ENCODE measurements at places on chromosomes 1 and 21. TPM values are rescaled to one million over a fixed set of nuclear protein-coding genes. Genes with fewer than 3 reads are reported as not detected.
A peak's percentile ranks its signal among the peaks of the same experiment; 100 is the strongest.

The TAS1R2 gene
- total RNA-seq = not detected

The ZSWIM5 gene
- 1.6 TPM for total RNA-seq

The S100A2 gene
- total RNA-seq = 4.0 TPM

The BEND5 gene
- total RNA-seq = not detected

The LAMC1 gene
- 216 TPM for total RNA-seq

The TBX19 gene
- total RNA-seq = 2.3 TPM

The NCF2 gene
- total RNA-seq = not detected

The EEIG2 gene
- total RNA-seq = 7.2 TPM

DNA sequence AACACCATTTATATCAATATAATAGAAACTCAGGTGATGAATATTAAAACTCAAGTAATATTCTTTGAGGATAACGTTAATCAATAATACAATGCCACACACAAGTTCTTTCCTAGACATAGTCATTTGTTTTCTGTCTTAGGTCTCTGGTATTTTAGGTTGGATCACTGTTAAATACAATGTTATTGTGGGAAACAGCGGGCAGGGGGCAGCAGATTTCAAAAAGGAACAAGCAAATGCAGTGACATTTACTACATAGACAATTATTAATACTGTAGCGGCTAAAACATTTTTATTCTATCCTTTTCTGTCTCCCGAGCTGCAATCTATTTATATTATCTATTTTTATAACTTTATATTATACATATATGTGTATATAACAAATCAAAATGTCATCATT is 186.4 kb upstream of the ZNHIT6 start:
- DNase-seq = peak; percentile 56
- no peaks in the 10 kb centered on the region for H3K27me3 ChIP-seq
- H3K36me3 ChIP-seq = no peaks in the 10 kb centered on the region
- H3K27ac ChIP-seq = no peak overlapping the region
- H3K4me1 ChIP-seq = no peaks in the 10 kb centered on the region

DNA sequence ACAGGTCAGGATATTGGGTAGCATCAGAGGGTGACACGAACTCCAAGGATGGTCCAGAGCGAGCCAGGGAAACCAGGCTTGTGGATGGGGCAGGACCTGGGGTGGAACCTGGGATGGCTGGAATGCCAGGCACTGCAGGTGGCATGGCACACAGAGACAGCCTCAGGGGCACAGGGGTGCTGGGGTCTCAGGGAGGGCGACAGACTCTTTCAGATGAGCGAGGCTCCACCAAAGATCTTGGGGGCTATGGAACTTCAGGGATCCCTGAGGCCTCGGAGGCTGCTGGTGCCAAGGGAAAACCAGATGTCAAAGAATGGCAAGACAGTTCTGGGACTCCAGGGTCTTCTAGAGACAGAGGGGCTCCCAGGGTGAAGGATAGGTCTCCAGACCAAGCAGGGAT is 21.4 kb downstream of the IGFN1 start:
- H3K27ac ChIP-seq = no peak overlapping the region
- H3K27me3 ChIP-seq = no peaks in the 10 kb centered on the region
- DNase-seq = no peak
- no peaks in the 10 kb centered on the region for H3K36me3 ChIP-seq
- H3K4me1 ChIP-seq = no peaks in the 10 kb centered on the region

DNA sequence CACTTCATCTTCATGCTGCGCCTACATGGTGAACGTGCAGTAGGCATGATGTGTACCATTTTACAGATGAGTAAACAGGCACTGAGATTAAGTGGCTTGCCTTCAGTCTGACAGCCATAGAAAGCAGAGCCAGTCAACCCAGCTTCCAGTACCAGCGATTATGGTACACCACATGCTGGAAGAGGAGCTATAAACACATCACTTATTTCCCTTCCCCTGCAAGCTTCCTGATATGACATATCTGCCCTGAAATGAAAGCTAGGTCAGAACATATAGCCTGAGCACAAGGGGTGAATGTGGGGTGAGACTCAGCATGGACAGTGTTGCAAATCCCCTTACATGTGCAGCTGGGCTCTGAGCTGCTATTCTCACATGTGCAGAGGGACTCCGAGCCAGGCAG is 33.8 kb upstream of the IL20 start:
- no peaks in the 10 kb centered on the region for H3K4me1 ChIP-seq
- H3K27me3 ChIP-seq = peaks cover 3% of the 10 kb centered on the region
- no peak for DNase-seq
- H3K36me3 ChIP-seq = no peaks in the 10 kb centered on the region
- no peak overlapping the region for H3K27ac ChIP-seq
- H3K4me3 ChIP-seq = no peak overlapping the region

DNA sequence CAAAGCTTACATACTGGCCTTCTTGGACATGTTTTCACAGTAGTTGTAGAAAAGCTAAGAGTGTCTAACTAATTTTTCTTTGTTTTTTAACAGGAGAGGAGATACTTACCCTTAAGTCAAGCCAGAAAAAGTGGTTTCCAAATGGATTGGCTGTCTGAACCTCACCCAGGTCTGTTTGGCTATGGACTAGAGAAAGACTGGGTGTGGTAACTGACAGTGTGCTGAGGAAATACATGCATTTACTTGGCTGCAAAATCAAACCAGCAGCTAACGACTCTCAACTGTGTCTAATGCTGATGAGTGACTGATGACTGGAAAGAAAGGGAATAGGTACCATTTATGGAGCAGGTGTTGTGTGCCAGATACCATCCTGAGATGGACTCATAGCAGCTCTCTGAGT is 91.1 kb downstream of the MTR start:
- no peaks in the 10 kb centered on the region for H3K27me3 ChIP-seq
- peaks cover 15% of the 10 kb centered on the region for H3K36me3 ChIP-seq
- H3K27ac ChIP-seq = no peak overlapping the region
- H3K4me3 ChIP-seq = no peak overlapping the region

DNA sequence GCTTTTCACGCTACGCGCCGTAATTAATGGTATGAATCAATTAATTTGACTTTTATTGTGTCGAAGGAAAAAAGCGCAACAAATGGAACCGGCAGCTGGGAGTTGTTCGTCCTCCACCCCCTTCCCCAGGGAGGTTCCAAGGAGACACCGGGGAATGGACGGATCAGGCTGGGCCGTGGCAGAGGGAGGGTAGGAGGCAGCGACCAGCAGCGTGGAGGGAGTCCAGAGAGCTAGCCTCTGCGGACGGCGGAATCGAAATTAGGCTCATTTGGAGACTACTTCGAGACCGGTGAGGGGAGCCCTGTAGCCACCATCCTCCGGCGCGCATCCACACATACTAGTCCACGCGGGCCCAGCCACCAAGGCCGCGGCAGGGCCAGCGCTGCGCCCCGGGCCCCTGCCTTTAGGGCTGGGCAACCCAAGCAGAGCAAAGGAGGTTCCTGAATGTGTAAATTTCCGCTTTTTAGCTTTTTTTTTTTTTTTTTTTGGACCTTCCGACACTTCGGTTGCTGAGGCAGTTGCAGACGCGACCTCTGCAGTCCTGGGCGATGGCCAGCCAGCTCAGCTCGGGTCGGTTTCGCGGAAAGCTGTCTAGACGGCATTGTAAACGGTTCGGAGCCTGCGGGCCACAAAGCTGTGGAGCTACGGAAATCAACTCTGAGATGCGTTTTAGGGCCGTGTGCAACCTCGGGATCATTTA is 2.2 kb upstream of the FOXD3 start:
- DNase-seq = no peak
- H3K27ac ChIP-seq = no peak overlapping the region
- H3K4me3 ChIP-seq = no peak overlapping the region
- peaks cover 74% of the 10 kb centered on the region for H3K27me3 ChIP-seq

- peak overlapping the region; percentile 94 for H3K4me3 ChIP-seq
- no peaks in the 10 kb centered on the region for H3K27me3 ChIP-seq
- no peaks in the 10 kb centered on the region for H3K36me3 ChIP-seq
- DNase-seq = peak; percentile 75
Observed at GRCh38 chr1:162633081-162633762, 958 bp downstream of the DDR2 start.

All from endothelial cell of umbilical vein (primary cell).